ENCODE measurements at places on chromosomes 6 and 20.

- no peak for DNase-seq
Observed at GRCh38 chr6:44271406-44271723, 1.1 kb downstream of the TMEM151B start.

- no peak for DNase-seq
Observed at GRCh38 chr6:115271434-115271833, 789.3 kb downstream of the FRK start.

DNA sequence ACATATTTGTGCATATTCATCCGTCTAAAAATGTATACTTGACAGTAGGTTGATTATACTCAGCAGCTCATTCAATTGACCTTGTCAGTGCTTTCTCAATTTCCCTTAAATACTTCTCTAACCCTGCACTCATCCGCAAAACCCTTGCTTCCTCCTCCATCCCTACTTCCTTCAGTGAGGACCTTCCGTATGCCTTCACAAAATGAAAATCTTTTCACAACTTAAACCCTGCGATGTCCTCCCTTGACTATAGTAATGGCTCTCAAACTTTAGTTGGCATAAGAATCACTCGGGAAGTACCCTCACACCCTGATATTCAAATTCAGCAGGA is 5.2 kb downstream of the MBOAT1 start:
- no peak for DNase-seq

GRCh38 chr6:141056945-141057625 is 1075.6 kb upstream of the GJE1 start:
- no peak for DNase-seq

DNA sequence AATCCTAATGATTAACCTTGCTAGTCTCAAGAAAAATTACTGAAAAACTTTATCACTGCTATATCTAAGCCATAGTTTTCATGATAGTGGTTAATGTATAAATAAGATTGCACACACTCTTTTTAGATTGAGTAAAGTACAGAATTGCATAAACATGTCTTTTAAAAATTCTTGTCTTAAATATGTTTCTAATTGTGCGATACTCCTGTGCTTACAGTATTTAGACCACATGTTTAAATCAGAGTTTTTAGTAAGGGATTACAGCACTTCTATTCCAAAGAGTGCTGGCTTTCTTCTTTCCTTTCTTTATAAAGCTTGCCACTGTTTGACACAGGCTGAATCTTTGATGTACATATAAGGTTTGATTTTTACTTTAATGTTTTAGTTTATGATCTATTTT is 36.8 kb upstream of the RGS17 start:
- no peak for DNase-seq

GRCh38 chr6:42197555-42198362 is 3.0 kb upstream of the GUCA1B start:
- no peak for DNase-seq

- DNase-seq, result no peak
Observed at GRCh38 chr6:3987053-3987452, 91.9 kb downstream of the FAM217A start.

Data from stimulated activated CD8-positive, alpha-beta memory T cell treated with anti-CD3 and anti-CD28 coated beads, Interleukin-7, amount 100 ng/mL, for 48 hours (primary cell).